Sciatic nerve (tissue), 2 donors: ENCODE measurements at places on chromosomes 2 and 18. TPM values are rescaled to one million over a fixed set of nuclear protein-coding genes. Genes with fewer than 3 reads are reported as not detected.
A peak's percentile ranks its signal among the peaks of the same experiment; 100 is the strongest.

DNA sequence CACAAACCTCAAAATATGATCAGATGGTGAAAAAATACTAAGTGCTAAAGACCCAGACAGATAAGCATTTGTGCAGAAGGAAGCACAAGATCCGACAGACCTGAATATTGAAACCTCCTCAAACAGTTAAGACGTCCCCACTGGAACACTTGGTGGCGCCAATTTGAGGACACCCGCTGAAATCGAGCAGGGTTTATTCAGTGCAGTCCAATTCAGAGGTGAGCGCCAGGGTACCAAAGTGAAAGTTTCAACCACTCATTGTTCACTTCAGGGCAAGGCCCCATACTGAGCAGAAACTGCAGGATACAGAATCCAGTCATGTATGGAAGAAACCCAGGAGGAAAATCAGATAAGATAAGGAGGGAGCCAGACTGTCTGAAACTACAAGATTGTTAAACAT is 417.6 kb downstream of the LRRTM4 start:
- DNase-seq, result no peak

DNA sequence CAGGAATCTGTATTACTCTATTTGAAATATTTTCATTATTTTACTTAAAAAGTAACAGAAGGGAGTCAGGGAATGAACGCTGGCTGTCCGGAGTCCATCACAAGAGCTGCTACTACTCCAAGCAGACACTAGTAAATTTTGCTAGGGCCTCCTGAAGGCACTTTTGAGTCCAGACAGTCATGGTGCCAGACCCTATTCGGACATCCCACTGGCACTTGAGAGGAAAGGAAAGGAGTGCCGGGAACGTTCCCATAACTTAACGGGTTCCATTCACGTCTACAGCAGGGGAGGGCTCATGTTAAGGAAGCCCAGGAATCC is 563 bp upstream of the GMCL1 start:
- no peak for DNase-seq

Gene FAM98A
- 48.1 TPM for total RNA-seq

DNA sequence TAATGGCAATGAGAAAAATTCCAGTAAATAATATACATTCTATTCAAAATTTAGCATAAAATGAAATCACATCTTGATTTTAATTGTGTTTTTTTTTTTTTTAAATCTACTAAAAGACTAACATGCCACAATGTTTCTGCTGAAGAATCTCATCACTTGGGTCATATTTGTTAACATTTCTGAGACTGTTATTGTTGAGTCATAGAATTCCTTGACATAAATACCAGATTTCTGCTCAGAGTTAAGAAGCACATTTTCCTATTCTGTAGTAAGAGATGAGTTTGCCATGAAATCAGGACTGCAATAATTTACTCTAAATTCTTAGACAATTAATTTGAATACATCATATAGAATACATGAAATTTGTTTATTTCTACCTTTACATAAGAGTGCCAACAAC is 154.9 kb upstream of the KYNU start:
- DNase-seq, result no peak

GRCh38 chr2:40380041-40380440 is 71.8 kb downstream of the SLC8A1 start:
- DNase-seq, result no peak

DNA sequence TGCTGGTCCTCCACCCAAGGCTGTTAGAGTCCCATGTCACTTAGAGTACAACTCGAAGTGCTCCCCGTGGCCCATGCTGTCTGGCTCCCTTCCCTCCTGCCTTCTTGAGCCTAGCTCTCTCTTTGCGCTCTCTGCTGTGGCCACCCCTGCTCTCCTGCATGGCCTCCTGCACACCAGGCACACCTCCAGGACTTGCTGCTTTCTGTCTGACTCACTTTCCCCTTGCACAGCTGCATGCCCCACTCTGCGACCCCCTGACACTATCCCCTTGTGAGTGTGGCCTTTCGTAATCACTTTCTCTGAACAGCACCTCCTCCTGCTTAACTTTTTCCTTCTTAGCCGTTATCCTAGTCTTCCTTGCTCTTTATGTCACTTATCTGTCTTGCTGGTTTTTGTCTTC is 343.6 kb downstream of the TGIF1 start:
- no peak for DNase-seq

GRCh38 chr2:190352668-190353536 is 9.5 kb downstream of the INPP1 start:
- DNase-seq, result no peak

Gene RTP5
- not detected for total RNA-seq

Gene CENPA
- 0.31 TPM for total RNA-seq

Gene ALPP
- not detected for total RNA-seq

Gene LYG2
- total RNA-seq, result not detected

GRCh38 chr2:31132786-31133185 is 5.5 kb downstream of the GALNT14 start:
- DNase-seq, result no peak

Gene NDC80
- total RNA-seq, result 1.3 TPM

- DNase-seq, result no peak
These were observed 46.1 kb downstream of the SPRED2 start for GRCh38 chr2:65386344-65386743.

- peak; percentile 72 for DNase-seq
These were observed 655 bp downstream of the ACTR3 start for GRCh38 chr2:113890253-113891235.

DNA sequence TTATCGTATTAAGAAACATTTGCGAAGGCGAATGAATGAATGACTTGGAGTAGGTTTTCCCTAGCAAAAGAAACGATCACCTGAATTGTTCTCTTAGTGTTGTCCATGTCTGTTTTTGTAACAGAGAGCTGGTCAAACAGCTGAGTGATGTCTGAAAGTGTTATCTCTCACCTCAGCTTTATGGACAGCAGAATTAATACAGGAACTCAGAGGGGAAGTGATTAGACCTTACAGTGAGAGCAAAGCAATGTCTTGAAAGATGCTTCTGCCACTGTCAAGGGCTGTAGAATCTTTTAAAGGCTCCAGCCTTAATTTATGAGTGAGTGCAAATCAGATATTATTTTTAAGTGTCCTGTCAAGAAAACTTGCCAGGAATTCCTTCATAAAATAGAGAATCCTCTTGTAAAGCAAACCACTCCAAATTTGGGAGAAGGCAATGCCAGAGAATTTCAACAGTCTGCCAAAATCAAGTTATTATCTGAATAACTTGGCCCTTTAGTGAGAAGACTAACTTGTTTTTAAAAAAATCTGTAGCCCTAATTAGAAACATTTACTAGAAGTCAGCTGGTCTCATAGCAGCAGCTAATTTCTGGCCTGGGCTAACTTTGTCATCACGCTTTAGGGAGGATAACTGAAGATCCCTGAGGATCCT is 60.7 kb downstream of the CDC42EP3 start:
- no peak for DNase-seq

DNA sequence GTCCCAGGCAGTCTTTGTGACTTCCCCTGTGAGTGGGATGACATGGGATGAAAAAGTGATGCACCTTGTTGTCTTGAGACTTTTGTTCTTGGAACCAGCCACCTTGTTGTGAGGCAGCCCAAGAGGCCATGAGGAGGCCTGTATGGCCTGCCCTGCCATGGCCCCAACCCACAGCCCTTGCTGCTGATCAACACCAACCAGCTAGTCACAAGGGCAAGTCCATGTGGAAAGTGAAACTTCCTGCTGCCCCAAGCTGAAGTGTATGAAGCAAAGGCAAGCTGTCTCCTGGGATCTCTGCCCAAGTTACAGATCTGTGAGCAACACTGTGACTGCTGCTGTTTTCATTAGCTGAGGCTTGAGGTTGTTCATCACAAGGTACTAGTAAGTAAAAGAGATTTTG is 21.6 kb downstream of the TMEM18 start:
- DNase-seq, result no peak

DNA sequence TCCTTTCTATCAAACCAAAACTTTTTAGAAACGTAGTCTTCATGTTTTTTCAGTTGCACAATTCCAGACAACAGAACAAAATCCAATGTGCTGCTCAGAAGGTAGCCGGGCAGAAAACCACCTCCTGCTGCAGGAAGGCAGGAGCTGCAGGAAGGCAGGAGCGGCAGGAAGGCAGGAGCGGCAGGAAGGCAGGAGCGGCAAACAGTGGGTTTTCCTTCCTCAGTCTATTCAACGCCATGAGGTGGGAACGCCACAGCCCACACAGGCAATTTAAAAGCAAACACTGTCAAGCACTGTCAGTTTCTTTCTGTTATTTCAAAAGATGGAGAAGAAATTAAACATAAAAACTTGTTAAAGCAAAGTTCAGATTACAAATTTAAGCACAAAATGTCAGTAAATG is 601.2 kb upstream of the SALL3 start:
- DNase-seq, result no peak

- no peak for DNase-seq
These were observed 35.4 kb upstream of the LRP2 start for GRCh38 chr2:169397697-169398096.

GRCh38 chr18:7855028-7855427 is 287.9 kb downstream of the PTPRM start:
- DNase-seq, result no peak
